ENCODE measurements at places on chromosomes 1 and 21.

DNA sequence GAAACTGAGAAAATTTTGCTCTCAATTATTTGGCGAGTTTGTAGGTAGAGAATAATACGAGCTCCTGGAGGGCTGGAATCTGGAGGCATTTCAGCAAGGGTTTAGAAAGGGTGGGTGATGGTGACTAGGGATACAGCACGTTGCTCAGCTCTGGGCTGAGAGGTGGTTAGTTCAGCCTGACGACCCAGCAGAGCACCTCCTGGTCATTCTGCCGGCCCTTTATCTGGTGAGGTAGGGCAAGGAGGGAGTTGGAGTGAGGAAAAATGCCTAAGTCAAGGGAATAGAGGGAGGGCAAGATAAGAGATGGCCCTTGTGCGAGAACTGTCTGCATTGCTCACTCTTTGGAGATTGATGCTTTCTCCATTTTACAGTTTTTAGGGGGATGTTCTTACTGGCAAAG is 19.1 kb downstream of the GALNT2 start:
- no peak for DNase-seq

DNA sequence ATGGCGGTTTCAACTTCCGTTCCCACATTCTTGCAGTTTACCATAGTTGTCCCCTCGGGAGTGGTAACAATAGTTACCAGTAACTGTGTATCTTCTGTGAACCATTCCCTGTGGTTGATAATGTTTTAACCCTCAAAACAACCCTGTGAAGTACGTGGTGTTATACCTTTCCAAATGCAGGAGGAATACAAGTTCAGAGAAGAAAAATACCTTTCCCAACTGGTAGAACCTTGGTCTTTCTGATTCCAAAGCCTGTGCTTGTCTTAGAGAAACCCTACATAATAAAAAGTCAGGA is 789 bp downstream of the BTF3L4 start:
- no peak for DNase-seq

- peak; percentile 50 for DNase-seq
These were observed 16.6 kb upstream of the EDEM3 start for GRCh38 chr1:184771190-184771691.

DNA sequence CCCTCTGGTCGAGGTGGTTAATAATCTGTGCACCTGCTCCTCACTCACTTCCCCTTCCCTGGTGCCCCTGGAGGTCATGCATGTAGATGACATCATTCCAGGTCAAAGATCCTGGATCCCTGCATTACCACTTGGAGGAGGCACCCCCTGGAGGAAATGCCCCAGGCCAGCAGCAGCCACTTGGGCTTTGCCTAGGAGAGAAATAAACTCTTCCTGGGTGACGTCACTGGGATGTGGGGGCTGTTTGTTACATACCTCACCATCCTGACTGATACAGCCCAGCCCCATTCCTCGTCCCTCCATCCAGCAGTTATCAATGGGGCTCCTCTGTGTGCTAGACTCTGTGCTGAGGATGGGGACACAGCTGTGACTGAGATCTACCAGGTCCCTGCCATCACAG is 433.6 kb downstream of the PTPRU start:
- DNase-seq, result no peak

DNA sequence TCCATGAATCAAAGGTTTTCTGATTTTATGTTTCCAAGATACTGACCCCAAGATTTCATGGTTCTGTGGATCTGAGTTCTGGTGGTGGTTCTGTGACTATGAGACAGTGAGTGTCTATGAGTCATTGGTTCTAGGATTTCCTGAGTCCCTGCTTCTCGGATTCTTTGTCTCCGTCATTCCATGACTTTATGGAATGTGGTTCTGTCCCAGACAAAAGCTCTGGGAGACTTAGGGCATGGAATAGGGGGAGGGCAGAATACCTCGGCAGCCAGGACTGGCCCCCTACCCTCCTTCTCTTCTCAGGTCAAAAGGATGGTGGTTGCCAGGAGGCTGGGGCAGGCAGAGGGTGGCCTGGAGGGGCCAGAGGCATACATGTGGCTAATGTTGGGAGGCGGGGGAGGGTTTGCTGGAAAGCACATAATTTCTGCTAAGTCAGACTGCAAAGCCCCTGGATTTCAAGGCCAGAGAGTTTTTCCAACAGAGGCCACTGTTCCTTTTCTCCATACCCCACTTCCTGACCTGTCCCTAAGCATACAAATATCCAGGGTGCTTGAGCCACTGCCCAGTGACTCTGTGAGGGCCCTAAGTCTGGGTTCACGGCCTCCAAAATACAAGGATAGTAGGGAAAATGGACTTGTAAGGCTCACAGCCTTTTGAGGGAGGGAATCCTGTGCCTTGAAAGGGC is 17.2 kb downstream of the CDCP2 start:
- no peak for DNase-seq

- DNase-seq, result no peak
These were observed 188.9 kb upstream of the MAP1LC3C start for GRCh38 chr1:242187816-242188215.

GRCh38 chr21:43851593-43851992 is 13.4 kb upstream of the AGPAT3 start:
- DNase-seq, result peak; percentile 56

- DNase-seq, result no peak
These were observed 114.5 kb downstream of the DPYD start for GRCh38 chr1:97806326-97806725.

DNA sequence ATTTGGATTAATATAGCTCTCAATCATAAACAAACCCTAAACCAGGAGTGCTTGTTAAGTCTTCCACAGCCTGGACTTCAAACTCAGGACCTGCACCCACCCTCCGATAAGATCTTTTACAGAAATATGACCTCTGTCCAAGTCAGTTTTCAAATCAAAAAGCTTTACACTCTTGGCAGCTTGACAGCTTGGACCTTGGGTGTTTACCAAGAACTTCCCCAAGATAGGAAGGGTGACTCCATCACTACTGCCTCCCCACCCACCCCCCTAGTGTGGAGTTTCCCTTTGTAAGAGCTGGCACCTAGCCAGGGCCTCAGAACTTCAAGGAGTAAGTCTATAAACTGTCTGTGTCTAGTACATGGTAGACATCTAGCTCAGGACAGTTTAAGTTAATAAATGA is 9.6 kb downstream of the BCAR3 start:
- DNase-seq, result no peak

DNA sequence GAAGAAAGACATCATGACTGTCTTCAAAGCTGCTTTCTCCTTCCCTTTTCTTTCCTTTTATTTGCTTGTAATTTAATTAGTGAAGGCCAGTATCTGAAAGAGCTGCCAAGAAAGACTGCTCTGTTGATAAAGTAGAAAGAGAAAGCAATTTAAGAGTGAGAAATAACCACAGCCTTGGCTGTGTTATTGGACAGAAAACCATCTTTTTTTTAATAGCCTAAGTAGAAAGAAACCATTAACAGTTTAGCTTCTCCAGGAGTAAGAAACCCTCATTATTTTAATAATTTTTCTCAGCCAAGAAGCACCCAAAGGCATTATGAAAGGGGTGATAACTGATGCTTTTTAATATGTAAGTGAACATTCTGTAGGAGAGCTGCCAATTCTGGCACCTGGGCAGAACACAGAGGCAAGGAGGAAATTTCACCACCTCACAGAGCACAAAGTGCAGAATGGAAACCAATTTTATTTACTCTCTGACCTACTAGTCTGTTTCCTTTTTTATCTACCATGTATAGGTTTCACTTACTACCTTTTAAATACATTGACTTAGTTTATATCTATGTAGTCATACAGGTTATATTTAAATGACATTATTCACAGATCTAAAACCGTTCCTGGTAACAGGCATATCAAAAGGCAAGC is 703.2 kb downstream of the MRPL39 start:
- DNase-seq, result no peak

DNA sequence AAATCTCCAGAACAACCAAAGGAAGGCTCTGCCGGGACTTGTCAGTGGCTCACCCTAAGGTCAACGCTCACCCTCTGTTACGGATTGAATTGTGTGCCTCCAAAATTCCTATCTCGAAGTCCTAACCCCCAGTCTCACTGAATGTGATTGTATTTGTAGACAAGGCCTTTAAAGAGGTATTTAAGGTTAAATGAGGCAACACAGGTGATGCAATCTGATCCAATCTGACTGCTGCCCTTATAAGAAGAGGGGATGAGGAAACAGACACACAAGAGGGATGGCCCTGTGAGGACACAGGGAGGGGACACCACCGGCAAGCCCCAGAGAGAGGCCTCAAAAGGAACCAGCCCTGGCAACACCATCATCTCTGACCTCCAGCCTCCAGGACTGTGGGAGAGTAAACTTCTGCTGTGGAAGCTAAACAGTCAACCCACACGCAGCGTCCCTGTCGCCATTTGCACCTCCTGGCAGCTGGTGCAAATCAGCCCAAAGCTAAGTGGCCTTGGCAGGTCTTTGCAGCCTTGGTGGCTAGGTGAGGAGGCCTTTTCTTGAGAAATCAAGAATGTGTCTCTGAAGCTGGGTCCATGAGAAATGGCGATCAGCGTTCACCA is 24.2 kb downstream of the UBASH3A start:
- DNase-seq, result no peak

DNA sequence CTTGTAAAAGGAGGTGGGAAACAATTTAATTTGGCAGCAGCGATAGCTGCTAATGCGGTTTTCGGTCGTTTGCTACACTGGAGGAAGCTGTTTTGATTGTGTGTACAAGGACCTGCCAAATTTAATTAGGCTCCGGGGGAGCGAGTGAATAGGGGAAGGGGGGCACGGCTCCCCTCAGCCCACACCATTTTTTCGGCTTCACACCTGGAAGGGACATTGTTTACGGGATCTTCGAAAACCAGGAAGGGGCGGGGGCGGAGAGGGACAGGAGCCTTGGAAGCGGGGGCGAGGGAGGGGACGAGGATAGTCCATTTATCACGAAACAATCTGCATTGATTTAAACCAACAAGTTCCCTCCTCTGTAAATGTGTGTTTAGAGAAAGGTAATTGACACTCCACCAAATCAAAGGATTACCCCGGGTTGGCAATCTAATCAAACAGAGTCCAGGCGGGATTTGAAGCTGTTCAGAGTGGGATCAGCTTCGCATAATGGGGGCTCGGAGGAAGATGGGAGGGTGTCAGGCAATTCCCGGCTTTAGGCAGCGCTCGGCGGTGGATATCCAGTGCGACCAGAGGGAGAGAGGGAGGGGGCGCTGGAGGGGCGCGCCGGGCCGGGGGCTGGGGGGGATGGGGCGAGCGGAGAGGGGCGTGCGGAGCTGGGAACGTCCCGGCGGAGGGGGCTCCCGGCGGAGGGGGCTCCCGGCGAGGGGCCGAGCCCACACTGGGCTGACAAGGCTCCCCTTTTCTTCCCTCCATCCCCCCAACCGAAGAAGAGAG is 9.8 kb downstream of the PAX7 start:
- no peak for DNase-seq

DNA sequence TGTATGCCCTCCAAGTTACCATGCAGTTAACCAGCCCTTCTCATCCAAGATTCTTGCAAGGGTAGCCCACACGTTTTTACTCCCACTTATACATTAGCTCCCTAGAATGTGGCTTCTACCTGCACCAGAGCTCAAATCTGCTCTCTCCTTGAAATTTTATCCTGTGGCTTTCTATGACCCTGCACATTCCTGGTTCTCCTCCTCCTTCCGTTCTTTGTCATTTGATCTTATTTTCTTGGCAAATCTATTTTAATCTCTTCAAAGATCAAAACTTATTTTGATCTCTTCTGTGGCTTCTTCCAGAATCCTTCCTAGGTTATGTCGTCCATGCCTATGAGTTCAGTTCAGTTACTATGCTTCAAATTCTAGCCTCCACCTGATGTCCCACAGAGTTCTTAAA is 115.6 kb upstream of the GUCA2B start:
- DNase-seq, result no peak

GRCh38 chr1:58487002-58487401 is 59.5 kb downstream of the OMA1 start:
- DNase-seq, result no peak

DNA sequence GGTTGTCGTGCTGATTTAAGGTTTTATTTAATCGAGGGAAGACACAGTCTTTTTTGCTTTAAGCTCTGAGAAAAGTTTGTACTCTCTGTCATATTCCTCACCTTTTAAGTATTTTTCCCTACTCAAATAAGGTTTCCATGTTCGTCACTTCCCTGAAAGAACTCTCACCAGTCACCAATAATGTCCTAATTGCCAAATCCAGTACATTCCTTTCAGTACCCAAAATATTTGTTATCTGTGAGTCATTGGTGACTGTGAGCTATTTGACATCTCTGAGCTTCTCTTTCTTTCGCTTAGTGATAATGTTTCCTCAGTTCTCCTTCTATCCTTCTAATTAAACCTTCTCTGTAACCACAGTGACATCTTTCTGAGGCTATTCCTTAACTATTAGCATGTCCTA is 874.2 kb upstream of the ADGRL2 start:
- no peak for DNase-seq

DNA sequence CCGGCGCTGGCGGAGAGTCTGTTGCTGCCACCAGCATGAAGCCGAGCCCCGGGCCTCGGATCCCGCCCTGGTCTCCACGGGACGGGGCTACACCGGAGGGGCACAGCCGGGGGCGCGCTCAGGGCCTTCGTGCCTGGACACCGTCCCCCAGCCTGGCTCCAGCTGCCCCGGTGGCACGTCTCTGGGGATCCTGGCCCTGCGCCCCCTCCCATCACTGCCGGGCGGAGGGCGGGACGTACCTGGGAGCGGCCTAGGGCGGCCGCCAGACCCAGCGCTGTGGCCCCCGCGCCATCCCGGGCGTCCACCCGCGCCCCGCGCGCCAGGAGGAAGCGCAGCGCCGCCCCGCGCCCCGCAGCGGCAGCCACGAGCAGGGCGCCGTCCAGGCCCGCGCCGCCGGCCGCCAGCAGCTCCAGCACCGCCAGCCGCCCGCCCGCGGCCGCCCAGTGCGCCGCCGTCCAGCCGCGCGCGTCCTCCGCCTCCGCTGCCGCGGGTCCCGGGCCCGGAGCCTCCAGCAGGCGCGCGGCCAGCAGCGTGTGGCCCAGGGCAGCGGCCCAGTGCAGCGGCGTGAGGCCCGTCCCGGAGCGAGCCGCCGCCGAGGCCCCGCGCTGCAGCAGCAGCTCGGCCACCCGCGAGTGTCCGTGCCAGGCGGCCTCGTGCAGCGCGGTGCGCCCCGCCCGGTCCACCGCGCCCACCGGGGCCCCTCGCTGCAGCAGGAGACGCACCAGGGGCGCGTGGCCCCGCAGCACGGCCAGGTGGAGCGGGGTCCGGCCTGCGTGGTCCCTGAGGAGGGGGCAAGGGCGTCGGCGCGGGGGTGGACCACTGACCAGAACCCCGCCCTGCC is 1.0 kb downstream of the ANKRD65 start:
- no peak for DNase-seq
